ENCODE measurements at places on chromosomes 3 and 15. TPM values are rescaled to one million over a fixed set of nuclear protein-coding genes. Genes with fewer than 3 reads are reported as not detected.

The UBA7 gene
- 179 TPM for total RNA-seq

The PRRT3 gene
- total RNA-seq = 6.1 TPM

The FGF12 gene
- total RNA-seq = not detected

The A4GNT gene
- not detected for total RNA-seq

The TNFAIP8L3 gene
- 0.13 TPM for total RNA-seq

The TMEM108 gene
- total RNA-seq = not detected

The CACNA2D3 gene
- not detected for total RNA-seq

The LHFPL4 gene
- total RNA-seq = 0.05 TPM

The SSUH2 gene
- total RNA-seq = not detected

Data from activated CD4-positive, alpha-beta memory T cell treated with anti-CD3 and anti-CD28 coated beads, Interleukin-2, amount 10 ng/mL, durations not matched to agents 7 days and 5 days (primary cell).